ENCODE measurements at places on chromosomes 12 and 14.

DNA sequence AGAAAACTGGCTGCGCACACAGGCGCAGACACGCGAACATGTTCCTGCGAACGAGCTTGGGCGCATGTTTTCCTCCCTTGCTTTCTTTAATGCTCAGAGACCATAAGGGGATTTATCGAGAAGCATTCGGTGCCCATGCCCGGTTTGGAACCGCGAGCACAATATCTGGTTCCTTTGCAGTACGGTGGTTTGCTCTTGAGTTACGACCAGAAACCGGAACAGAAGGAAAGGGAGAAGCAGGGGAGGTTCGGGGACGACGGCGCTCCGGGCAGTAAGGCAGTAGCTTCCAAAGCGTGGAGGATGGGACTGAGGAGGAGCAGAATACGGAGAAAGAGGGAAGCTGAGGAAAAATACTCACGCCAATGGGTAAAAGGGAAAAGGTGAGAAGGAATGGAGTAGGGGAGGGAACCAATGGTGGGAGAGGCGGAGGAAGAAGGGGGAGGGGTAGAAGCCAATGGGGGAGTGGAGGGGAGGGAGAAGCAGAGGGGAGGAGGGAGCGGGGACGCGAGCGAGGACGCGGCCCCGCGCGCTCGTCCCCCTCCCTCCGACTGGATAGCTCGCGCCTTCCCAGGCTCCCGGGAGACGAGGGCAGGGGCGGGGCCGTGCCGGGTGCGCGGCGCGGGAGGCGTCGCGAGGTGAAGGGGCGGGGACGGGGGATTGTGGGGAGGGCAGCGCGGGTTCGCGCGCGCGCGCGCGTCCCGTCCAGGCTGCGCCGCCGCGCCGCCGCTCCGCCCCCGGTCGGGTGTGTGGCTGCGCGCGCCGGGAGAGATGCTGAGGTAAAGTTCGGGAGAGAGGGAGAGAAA, 625 bp upstream of the ARHGAP5 start:
- DNase-seq: peak; percentile 99

GRCh38 chr14:71432334-71433110, 499.7 kb upstream of the RGS6 start:
- no peak for DNase-seq

DNA sequence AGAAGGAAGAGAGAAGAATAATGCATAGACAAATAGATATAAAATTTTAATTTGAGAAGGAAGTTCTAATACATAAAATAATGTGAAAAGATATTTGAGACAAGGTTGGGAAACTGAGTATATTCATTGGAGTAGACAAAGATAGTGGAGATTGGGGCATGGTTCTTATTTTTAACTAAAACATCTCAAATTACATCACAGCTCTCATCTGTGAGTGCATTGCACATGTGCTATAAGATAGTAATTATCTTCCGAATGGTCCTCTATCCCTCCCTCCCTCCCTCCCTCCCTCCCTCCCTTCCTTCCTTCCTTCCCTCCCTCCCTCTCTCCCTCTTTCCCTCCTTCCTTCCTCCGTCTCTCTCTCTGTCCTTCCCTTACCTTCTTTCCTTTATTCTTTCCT, 1104.0 kb upstream of the FLRT2 start:
- no peak for DNase-seq

- DNase-seq: no peak
These were observed 18.6 kb downstream of the JDP2 start for GRCh38 chr14:75446447-75446846.

DNA sequence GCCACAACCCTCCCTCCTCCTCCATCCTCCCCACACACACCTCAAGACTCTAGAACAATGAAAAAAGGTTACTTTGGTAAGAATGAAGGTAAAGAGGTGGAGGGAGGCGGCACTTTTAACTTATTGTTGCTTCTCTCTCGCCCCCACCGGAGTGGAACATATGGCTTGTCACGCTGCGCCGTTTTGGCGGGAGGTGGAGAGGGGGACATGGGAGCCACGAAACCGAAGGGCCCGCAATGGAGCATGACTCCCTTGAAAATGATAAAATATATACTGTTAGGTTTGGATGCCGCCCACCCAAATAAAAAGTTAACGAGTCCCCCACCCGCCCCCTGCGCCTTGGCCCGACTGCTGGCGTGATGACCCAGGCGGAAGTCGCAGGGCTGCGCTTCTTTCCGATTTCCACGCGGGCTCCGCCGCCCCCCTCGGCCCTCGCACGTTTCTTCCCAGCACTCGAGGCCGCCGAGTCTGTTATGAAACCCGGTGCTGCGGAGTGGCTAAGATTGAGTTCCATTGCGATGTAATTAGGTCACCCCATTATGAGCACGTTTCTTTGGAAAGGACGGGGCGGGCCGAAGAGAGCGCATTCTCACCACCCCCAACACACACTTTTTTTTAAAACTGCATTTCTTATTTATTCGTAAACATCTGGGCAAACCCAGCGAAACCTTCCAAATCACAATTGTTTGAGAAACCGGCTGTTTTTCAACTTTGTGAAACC, 1.4 kb upstream of the ZFP36L1 start:
- peak; percentile 90 for DNase-seq

GRCh38 chr14:22753586-22753985, 12.9 kb upstream of the OXA1L start:
- no peak for DNase-seq

- peak; percentile 46 for DNase-seq
These were observed 13.1 kb downstream of the KRT85 start for GRCh38 chr12:52354200-52354599.

- DNase-seq: no peak
These were observed 17.7 kb upstream of the ANP32D start for GRCh38 chr12:48454667-48455066.

DNA sequence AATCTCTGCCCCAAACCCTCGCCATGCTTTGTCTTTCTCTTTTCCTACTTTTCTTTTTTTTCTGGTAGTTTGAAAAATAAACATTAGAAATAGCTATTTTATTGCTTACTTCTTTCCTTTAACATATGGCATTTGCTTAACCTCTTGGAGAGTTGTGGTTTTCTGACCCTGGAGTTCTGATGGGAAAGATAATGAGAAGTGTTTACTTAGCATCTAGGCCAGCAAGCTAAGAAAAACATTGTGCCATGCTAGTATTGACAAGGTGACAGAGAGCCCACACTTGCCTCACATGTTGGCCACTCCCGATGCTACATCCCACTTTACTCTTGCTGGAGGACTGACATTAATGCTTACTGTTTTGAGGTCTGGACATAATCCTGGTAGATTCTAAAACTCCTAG, 886.2 kb downstream of the DIO2 start:
- DNase-seq: no peak

DNA sequence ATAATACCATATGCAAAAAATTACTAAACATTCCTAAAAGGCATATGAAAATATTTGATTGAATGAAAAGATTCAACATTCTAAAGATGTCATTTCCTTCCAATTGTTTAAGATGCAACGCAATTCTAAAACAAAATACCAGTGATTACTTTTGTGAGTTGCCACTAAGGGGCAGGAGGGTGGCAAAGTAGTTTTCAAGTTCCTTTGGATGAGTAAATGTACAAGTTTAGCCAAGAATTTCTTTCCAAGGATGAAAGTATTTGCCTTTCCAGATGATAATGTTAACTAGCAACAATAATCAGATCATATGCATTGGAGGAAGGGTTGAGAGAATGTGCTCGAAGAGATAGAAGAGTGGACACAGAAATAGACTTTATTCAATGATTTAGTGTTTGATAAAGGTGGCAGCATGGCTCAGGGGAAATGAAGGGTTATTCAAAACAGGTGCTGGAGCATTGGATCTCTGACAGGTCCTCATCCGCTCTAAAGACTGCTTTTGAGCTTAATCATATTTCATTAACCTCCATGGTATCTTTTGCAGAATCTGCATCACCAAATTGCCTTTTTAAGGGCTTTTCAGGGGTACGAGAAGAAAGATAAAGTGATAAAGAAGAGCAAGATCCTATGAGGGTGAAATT, 678.5 kb upstream of the TBX3 start:
- no peak for DNase-seq

GRCh38 chr12:499837-500458, 40.2 kb downstream of the B4GALNT3 start:
- no peak for DNase-seq

- no peak for DNase-seq
These were observed 1.3 kb downstream of the CAMKK2 start for GRCh38 chr12:121295116-121295745.

GRCh38 chr12:116813271-116814041, 67.8 kb downstream of the HRK start:
- DNase-seq: no peak

DNA sequence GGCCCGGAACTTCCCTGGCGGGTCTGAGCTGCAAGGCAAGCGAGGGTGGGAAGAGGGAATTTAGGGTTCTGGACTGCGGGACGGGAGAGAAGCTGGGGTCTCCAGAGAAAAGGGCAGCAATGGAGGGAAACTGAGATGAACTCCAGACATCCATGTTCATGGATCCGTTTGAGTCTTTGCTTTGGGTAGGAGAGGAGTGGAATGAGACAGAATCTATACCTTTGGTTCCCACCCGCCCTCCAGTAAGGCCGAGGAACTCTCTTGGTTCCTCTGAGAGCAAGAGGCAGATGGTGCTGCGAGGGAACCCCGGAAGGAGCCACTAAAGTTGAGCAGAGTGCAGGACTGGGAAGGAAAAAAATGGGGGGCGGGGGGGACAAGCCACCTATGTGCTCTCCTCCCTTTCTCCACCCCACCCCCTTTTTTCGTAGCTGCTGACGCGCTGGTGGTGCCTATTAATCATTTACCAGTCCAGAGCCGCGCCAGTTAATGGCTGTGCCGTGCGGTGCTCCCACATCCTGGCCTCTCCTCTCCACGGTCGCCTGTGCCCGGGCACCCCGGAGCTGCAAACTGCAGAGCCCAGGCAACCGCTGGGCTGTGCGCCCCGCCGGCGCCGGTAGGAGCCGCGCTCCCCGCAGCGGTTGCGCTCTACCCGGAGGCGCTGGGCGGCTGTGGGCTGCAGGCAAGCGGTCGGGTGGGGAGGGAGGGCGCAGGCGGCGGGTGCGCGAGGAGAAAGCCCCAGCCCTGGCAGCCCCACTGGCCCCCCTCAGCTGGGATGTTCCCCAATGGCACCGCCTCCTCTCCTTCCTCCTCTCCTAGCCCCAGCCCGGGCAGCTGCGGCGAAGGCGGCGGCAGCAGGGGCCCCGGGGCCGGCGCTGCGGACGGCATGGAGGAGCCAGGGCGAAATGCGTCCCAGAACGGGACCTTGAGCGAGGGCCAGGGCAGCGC, 1.2 kb downstream of the SSTR1 start:
- peak; percentile 65 for DNase-seq

DNA sequence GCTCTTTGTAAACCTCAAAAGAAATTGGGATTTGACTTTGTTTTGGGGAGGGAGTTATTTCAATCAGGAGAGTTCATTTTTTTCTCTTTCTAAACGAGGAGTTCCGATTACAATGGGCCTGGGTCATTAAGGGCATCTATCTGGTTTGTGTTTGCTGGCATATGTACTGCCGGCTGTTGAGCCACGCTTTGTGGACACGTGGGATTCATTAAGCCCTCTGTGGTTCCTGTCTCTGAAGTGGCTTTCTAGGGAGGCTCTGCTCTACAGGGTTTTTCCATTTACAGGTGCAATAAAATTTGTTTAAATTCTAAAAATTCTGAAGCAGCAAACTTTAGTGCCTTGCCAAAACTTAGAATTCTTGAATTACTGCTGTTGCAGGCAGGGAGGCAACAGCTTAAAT, 57.9 kb downstream of the GNS start:
- DNase-seq: no peak

DNA sequence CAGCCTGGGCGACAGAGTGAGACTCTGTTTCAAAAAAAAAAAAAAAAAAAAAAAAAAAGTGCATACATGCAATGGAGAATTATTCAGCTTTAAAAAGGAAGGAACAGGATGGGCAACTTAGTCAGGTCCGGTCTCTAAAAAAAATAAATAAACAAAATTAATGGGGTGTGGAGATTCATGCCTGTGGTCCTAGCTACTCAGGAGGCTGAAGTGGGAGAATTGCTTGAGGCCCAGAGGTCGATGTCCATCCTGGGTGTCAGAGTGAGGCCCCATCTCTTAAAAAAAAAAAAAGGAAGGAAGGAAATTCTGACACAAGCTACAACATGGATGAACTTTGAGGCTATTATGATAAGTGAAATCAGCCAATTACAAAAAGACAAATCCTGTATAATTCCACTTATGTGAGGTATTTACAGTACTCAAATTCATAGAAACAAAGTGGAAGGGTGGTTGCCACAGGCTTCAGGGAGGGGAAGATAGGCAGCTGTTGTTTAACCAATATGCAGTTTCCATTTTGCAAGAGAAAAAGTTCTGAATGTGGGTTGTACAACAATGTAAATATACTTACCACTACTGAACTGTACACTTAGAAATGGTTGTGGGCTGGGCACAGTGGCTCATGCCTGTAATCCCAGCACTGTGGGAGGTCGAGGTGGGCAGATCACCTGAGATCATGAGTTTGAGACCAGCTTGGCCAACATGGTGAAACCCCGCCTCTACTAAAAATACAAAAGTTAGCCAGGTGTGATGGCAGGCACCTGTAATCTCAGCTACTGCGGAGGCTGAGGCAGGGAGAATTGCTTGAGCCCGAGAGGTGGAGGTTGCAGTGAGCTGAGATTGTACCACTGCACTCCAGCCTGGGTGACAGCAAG, 12.3 kb upstream of the APOF start:
- no peak for DNase-seq

DNA sequence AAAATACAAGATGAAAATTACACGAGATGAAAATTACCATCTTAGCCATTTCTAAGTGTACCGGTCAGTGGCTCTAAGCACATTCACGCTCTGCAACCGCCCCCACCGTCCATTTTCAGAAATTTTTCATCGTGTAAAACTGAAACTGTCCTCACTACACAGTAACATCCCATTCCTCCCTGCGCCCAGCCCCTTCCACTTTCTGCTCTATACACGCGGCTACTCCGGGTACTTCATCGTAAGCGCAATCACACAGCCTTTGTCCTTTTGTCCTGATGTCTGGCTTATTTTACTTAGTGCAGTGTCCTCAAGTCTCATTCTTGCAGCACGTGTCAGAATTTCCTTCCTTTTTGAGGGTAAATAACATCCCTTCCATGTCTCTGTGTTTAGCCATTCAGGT, 3.6 kb upstream of the GPR132 start:
- no peak for DNase-seq

DNA sequence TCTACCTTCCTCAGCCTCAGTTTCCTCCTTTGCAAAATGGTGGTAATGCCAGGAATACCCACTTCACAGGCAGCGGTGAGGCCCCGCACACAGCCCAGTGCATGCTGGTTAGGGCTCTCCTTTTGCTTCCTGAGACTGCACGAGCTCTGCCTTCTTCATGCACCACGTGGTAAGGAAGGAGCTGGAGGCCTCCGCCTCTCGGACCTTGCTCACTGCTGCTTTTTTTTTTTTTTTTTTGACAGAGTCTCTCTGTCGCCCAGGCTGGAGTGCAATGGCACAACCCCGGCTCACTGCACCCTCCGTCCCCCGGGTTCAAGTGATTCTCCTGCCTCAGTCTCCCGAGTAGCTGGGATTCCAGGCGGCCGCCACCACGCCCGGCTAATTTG, 18.1 kb downstream of the TAMALIN start:
- no peak for DNase-seq

- no peak for DNase-seq
These were observed 138.7 kb upstream of the E2F7 start for GRCh38 chr12:77204083-77204482.

- DNase-seq: no peak
These were observed 313.3 kb downstream of the DUSP6 start for GRCh38 chr12:89038831-89039512.

- DNase-seq: no peak
These were observed 49.7 kb upstream of the ERGIC2 start for GRCh38 chr12:29430716-29431044.

GRCh38 chr12:111389635-111390034, 16.1 kb upstream of the SH2B3 start:
- no peak for DNase-seq
